ENCODE measurements at places on chromosomes 11 and 22.

DNA sequence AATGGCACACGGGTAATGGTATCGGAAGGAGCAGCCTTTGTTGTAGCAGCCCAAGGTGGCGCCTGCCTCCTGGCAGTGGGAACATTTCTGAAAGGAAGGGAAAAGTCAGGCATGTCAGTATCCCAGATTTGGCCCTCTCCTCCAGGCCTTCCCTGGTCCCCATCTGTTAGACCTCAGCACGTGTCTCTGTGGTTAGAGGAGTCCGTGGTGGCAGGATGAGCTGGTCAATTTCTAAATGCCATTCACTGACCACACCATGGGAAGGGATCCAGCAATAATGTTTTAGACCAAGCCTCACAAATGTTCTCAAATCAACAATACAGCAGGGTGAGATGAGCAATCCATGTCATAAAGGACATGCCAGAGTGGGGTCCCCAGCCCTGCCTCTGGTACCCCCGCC, 49.0 kb upstream of the CYP2D6 start:
- no peak for DNase-seq

- DNase-seq: no peak
These were observed 41.2 kb downstream of the IGLL5 start for GRCh38 chr22:22928666-22929380.

DNA sequence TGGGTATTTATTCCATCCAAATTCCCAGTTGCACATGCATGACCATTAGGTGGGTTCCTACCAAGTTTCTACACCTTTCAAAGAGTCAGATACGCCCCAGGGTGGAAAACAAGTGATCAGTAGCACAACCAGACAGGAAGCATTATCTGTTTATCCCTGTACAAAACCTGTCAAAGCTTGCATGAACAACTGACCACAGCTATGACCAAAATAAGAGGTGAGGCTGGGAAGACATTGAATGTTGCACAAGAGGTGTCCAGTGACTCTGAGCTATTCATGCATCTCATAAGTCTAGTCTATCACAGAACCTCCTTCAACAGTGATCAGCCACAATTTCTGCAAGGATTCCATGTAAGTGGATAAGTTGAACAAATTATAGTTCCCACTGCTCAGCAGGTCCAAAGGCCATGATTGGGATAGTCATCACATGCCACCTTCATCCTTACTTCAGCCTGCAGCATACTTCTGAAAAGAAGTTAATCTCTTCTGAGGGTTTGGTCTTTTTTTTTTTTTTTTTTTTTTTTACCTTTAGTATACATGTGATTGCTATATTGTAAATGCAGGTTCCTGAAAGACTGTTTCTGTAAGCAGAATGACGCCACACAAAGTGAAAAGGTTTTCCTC, 28.0 kb upstream of the TMEM45B start:
- DNase-seq: no peak

DNA sequence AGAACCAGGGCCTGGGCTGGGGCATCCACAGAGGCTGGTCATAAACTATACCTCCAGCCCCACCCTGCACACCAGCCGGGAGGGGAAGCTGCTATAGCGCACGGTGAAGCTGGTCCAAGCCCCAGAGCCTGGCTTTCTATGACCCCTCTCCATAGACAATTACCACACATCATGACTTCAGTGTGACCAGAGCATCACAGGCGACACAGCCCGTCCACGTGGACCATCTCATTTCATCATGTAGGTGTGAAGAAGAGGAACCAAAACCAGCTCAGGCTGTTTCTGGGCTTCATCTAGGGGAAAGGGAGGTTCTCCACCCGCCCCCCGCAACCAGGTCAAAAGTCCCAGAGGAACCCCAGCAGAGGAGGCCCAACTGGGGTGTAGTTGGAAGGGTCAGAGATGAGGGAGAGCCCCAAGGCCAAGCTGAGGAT, 3.0 kb downstream of the CXCR5 start:
- no peak for DNase-seq

- DNase-seq: no peak
These were observed 689 bp upstream of the TMEM126A start for GRCh38 chr11:85647078-85647477.

- no peak for DNase-seq
These were observed at the start of gene PPP6R3 for GRCh38 chr11:68460741-68461574. PPP6R3 (plus strand) TSS chr11:68460752; CDS start chr11:68537665, 76,913 bp downstream.

DNA sequence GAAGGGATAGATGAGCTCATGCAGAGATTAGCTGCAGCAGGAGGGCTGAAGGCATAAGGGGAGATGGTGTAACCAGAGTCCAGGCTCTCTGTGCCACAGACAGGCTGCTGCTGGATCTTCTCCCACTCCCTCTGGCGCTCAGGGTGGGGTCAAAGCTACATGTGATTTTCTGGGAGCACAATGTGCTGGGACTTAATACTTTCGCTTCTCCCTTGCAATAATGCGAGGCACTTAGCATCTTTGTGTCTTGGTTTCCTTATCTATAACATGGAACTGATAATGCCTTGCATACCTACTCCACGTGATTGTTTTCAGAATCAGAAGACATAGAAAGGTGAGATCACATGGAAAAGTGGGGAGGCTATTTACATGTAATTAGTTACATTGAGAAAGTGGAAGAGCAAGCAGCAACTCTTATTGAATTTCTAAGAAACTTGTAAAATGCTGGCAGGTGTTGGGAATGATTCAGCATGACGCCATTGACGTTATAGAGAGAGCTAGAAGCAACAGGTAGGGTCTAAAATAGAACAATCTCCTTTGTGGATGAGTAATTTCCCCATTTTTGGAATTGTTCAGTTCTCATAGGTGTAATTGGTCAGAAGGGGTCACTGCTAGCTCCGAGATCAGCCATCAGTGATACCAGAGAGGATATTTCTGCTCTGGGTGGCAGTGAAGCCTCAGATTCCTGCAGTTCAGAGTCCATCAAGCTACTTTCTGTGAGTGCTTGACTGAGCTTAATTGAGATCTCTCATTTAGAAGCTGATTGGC, 8.2 kb upstream of the OR9I1 start:
- no peak for DNase-seq

Measured in NCI-H1694 treated with DMSO at 0.1 percent for 48 hours (cell line).